Activated CD4-positive, alpha-beta T cell treated with anti-CD3 and anti-CD28 coated beads for 4 hours (primary cell): ENCODE measurements at places on chromosomes 2 and 18.

DNA sequence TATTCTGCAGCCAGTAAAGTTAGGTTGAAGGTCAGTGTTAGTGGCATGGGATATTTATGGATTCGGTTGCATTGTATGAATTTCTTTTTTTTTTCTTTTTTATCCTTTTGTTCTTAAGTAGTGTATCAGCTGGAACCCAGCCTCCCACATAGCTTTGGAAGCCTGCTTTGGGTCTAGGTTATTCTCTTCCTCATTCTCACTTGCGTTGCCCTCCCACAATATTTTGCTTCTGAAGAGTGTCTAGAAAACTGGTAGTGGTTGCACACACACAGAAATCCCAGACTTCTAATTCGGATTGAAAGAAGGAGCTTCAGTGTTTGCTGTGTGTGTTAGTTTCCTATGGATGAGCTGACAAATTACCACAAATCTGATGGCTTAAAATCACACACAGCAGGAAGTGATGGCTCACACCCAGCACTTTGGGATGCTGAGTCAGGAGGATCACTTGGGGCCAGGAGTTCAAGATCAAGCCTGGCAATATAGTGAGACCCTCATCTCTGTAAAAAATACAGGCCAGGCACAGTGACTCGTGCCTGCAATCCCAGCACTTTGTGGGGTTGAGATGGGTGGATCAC is 104.8 kb downstream of the ARL4C start:
- no peak for DNase-seq

DNA sequence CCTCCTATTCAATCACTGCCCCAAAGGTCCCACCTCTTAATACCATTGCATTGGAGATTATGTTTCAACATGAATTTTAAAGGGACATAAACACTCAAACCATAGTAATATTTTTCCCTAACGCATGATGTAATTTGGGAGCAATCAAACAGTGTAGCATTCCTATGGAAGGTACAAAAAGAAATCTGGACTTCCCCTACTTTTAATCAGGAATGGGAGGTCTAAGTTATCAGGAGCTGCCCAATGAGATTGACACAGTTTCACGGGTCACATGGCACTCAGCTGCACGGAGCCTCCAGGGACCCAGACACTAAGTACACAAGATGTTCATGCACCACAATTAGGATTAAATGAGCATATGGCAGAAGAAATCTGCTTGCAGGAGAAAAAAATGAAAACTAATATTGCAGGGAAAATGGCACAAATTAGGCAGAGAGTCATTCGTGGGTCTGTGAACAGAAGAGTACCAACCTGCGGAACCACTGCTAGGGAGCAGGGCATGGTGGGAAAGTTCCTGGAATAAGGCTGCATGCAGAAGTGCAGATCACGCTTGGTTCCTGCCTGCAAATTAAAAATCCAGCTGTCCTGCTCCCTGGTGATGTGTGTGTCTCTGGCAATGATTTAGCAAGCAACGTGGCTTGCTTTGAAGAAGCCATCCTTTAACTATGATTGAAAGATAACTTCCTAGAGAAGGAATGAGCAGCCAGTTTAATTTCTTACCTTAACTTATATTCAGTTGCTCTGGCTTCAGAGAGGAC is 326.6 kb upstream of the ID2 start:
- no peak for DNase-seq

GRCh38 chr2:172931918-172932520 is 143.6 kb upstream of the MAP3K20 start:
- peak; percentile 62 for DNase-seq

DNA sequence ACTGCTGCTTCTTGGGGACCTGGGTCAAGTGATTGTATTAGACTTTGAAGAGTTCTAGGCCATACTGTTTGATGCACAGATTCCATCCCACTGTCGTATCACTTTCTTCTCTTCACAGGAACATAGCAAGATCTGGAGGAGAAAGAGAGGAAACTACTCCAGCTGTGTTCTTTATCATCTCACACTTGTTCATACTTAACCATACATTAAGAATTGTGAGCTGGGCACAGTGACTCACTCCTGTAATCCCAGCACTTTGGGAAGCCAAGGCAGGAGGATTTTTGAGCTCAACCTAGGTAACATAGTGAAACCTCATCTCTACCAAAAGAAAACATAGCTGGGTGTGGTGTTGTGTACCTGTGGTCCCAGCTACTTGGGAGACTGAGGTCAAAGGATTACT is 111.7 kb downstream of the PARD3B start:
- DNase-seq, result no peak

GRCh38 chr2:207066791-207067460 is 98.8 kb downstream of the KLF7 start:
- DNase-seq, result no peak

DNA sequence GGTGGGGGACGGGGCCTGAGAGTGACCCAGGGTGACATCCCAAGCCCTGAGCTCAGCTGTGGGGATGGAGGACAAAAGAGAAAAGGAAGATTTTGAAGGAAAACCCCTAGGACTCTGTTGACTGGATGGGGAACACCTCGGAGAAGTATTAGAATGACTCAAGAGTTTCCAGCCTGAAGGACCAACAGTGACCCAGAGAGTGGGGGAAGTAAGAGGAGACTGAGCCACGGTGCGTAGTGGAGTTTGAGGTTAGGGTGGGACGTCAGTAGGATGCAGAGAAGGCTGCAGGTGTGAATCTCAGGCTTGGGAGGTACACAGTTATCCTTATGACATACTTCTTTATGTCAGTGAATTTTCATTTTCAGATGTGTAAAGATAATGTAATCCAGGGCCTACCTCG is 119.5 kb downstream of the NCK2 start:
- no peak for DNase-seq

DNA sequence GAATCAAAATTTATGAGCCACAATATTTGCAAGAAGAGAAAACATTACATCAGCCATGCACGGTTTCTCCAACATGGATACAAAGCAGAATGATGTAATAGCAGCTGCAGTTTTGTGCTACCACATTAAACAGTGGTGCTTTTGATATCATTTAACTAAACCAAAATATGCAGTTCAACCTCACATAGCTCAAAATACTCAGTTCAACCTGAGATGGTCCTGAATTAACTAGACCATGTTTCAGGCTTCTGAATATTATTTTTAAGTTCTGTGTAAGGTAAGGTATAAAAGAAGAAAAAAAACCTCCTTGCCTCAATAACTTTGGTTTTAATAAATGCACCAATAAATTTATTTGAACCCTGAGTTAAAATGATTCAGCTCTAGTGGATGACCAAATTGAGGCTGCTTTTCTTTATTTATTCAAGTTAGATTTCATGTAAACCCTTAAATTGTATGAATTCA is 18.8 kb upstream of the TSPYL6 start:
- no peak for DNase-seq

DNA sequence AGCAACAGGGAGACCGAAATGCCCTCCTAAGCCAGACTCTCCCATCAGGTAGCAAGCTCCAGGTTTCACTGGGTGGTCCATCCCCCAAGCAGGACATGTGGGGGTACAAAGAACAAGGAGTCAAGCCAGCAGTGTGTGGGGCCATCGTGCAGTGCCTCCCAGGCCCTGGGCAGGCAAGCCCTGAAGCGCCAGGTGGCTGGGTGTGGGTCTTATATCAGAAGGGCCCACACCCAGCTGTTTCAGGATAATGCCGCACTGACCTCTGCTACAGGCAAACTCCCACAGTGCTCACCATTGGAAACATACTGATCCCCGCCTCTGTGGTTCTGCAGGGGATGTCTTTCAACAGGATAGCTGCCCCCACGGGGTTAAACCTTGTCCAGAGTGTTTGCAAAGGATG is 174.2 kb upstream of the SMAD2 start:
- no peak for DNase-seq

GRCh38 chr2:154231021-154231420 is 359.3 kb downstream of the GALNT13 start:
- no peak for DNase-seq

GRCh38 chr2:191176801-191177438 is 26.1 kb upstream of the STAT4 start:
- DNase-seq, result no peak

GRCh38 chr18:62987055-62987830 is 271.9 kb downstream of the PHLPP1 start:
- DNase-seq, result no peak

DNA sequence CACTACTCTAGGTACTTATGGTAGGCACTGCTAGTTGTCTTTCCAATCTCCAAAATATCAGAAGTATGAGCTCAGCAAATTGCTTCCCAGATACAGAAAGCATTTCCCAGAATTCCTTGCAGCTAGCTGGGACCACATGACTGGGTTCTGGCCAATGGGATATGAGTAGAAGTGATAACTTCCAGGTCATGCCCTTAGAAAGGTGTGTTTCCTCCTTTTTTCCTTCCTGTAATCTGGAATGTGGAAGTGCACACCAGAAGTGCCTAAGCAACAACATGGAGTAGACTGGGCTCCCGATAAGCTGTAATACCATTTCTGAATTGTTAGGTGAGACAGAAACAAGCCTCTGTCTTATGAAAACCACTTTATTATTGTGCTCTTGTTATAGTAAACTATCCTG is 279.8 kb downstream of the ZNF385B start:
- no peak for DNase-seq
